ENCODE measurements at places on chromosomes 13 and 19. TPM values are rescaled to one million over a fixed set of nuclear protein-coding genes. Genes with fewer than 3 reads are reported as not detected.

The KLK12 gene
- total RNA-seq = not detected

The ATCAY gene
- not detected for total RNA-seq

- peak; percentile 75 for DNase-seq
Observed at GRCh38 chr13:48580185-48580803, 47.4 kb upstream of the RCBTB2 start.

The SIX5 gene
- total RNA-seq = 17.3 TPM

DNA sequence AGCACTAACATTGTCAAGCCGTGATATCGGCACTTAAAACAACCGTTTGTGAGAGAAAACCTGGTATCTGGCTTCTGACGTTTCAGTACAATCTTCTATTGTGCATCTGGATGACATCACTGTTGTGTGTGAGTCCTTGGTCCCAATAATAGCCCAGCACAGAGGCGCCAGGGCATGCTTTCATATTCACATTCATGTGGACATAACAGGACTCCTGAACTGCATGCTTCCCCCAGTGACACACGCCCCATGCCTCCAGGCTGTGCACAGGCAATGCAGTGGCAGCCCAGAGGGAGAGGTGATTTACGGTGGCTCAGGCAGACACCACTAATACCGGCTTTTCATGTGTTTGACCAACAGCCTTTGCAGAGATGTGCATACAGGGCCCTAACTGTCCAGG lies 58.1 kb downstream of the MRPL57 start:
- DNase-seq = no peak

The NCAN gene
- not detected for total RNA-seq

The ADAMTSL5 gene
- 13.7 TPM for total RNA-seq

DNA sequence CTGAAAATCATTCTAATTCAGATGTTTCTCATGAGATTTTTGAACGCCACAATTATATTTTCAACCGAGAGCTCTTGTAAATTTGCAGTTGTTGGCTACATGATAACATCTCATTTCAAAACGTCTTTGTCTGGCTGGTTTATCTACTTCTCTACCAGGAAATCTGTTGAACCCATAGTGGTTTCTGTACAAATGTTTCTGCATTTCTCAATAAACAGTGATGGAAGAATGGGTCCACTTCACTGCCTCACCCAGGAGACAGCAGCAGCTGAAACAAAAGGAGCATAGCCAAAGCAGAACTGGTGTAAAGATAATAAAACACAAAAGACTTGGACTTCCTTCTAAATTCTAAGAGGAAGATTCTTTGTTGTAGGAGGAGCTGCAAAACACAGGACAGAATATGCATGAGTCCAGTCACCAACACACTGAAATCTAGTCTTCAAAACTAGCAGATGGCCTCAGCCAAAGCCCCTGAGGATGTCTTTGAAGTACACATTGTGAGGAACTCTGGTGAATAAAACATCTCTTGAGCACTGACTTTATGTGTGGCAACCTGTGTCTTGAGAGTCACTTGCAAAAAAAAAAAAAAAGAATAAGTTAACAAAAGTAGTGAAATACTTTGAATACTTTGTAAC lies 68.6 kb upstream of the FGF14 start:
- no peak for DNase-seq

- DNase-seq = no peak
Observed at GRCh38 chr19:42316223-42317211, 3.4 kb downstream of the TMEM145 start.

All from MCF 10A (cell line).